Heart left ventricle (tissue), 16 donors: ENCODE measurements at places on chromosomes 13 and 19. TPM values are rescaled to one million over a fixed set of nuclear protein-coding genes. Genes with fewer than 3 reads are reported as not detected.
A peak's percentile ranks its signal among the peaks of the same experiment; 100 is the strongest.

DNA sequence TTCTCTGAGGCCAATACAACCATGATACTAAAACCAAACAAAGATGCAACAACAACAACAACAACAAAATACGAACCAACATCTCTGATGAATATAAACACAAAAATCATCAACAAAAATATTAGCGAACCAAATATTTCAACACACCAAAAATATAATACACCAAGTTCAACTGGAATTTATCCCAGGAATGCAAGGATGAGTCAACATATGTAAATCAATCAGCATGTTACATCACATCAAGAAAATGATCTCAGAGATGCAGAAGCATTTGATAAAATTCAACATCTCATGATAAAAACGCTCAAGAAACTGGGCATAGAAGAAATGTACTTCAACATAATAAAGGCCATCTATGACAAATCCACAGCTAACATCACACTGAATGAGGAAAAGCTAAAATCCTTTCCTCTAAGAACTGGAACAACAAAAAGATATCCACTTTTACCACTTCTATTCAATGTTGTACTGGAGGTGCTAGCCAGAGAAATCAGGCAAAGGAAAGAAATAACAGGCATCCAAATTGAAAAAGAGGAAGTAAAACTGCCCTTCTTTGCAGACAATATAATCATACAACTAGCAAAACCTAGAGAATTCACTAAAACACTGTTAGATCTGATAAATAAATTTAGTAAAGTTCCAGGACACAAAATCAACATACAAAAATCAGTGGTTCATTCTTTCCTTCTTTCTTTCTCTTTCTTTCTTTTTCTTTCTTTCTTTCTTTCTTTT lies 2448.7 kb upstream of the PCDH20 start:
- no peak for DNase-seq
- no peaks in the 10 kb centered on the region for H3K4me1 ChIP-seq
- no peaks in the 10 kb centered on the region for H3K27me3 ChIP-seq
- no peak overlapping the region for H3K27ac ChIP-seq
- H3K36me3 ChIP-seq, result no peaks in the 10 kb centered on the region

DNA sequence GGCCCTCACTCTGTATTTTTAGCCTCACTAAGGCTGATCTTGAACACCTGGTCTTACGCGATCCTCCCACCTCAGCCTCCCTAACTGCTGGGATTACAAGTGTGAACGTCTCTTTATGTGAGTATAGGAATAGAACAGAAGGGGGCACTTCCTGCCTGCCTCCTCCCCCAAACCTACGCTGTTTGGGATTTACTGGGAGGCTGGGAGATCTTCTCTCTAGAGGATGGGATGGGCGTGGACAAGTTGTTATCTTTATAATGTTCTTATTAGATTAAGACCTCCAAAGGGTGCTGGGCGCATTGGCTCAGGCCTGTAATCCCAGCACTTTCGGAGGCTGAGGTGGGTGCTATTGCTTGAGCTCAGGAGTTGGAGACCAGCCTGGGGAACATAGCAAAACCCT lies 2.9 kb upstream of the CSNK1G2 start:
- no peak overlapping the region for H3K27ac ChIP-seq
- H3K27me3 ChIP-seq, result no peaks in the 10 kb centered on the region
- H3K36me3 ChIP-seq, result no peaks in the 10 kb centered on the region
- H3K4me3 ChIP-seq, result no peak overlapping the region
- peaks cover 21% of the 10 kb centered on the region for H3K4me1 ChIP-seq
- DNase-seq, result no peak

- no peak overlapping the region for H3K4me3 ChIP-seq
- H3K27me3 ChIP-seq, result peaks cover 9% of the 10 kb centered on the region
- DNase-seq, result no peak
- no peaks in the 10 kb centered on the region for H3K4me1 ChIP-seq
- no peak overlapping the region for H3K27ac ChIP-seq
Measured at GRCh38 chr13:112247471-112248405, 128.4 kb upstream of the SPACA7 start.

Gene HCN2
- 15.4 TPM for total RNA-seq

DNA sequence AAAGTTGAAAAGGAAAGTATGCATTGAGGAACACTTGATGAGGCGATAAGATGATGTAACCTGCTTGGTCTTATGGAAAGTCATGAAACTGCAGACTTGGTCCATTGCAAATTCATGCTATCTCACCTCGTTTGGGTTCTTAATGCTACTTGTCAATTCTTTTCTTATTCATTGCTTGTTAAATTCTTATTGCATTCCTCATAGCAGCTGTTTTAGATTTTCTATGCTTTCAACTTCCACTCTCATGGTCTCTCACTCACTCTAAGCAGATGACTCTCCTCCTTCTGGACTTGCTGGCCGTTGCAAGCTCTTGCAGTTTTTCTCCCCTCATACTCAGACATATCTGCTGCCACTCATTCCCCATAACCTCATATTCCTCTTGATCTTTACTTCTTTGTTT lies 67.8 kb upstream of the CSNK1A1L start:
- peaks cover 9% of the 10 kb centered on the region for H3K4me1 ChIP-seq
- DNase-seq, result no peak
- H3K27me3 ChIP-seq, result no peaks in the 10 kb centered on the region

GRCh38 chr13:52975161-52975560 lies 53.5 kb upstream of the OLFM4 start:
- H3K4me3 ChIP-seq, result no peak overlapping the region
- peaks cover 2% of the 10 kb centered on the region for H3K27me3 ChIP-seq
- no peaks in the 10 kb centered on the region for H3K4me1 ChIP-seq

GRCh38 chr19:2625434-2625833 lies 77.1 kb downstream of the GNG7 start:
- no peak for DNase-seq
- H3K4me3 ChIP-seq, result no peak overlapping the region
- H3K4me1 ChIP-seq, result peaks cover 22% of the 10 kb centered on the region
- H3K36me3 ChIP-seq, result no peaks in the 10 kb centered on the region
- no peaks in the 10 kb centered on the region for H3K27me3 ChIP-seq
- peak overlapping the region; percentile 77 for H3K27ac ChIP-seq

- H3K4me3 ChIP-seq, result no peak overlapping the region
- H3K27me3 ChIP-seq, result no peaks in the 10 kb centered on the region
- H3K4me1 ChIP-seq, result no peaks in the 10 kb centered on the region
Measured at GRCh38 chr13:29710511-29710910, 115.0 kb upstream of the SLC7A1 start.

Gene B3GNT3
- not detected for total RNA-seq
